ENCODE measurements at places on chromosomes 7 and 10.

- DNase-seq, result peak; percentile 94
Measured at GRCh38 chr7:23470330-23471105, at the start of gene IGF2BP3. Gene IGF2BP3 (minus strand): TSS chr7:23470491. CDS start chr7:23470110, 381 bp downstream.

DNA sequence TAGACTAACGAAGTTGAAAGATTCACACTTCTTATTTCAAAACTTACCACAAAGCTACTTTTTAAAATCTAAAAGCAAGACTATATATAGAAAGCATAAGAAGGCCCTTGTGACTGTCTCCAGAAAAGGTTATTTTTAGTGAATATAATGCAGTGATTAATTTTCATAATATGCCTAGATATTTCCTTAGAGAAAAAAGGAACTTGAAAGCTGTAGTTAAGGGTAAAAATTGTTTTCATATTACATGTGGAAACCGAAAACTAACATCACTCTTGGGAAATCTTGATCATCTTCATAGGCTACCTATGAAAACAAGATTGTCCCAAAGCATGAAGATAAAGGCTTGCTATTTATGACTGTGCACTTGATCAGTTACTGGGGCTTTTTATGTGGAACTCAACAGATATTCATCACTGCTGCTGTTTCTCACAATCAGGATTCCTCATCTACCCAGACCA, 223.2 kb downstream of the SH2D4B start:
- no peak for DNase-seq

DNA sequence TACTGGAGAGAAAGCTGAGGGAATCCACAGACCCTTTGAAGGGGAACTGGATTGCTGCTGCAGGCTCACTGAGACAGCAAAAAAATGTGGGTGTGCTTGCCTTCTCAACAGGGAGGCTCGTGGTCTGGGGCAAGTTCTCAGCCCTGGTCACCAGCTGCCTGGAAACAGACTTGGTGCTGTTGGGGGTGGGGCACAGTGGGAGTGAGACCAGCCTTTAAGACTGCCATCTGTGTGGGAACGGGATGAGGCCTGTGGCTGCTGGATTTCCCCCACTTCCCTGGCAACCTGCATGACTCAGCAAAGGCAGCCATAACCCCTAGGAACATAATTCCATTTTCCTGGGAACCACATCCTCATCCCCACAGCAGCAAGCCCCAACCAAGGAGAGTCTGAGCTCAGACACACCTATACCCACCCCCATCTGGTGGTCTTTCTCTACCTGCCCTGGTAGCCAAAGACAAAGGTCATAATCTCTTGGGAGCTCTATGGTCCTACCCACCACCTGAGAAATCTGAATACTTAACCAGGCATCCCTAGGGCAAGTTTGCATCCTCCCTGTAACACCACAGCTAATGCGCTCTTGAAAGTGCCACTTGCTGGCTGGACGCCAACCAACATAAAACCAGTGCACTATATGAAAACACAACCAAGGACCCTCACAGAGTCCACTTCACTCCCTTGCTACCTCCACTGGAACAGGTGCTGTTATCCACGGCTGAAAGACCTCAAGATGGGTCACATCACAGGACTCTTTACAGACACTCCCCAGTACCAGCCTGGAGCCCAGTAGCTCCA, 45.0 kb upstream of the TFEC start:
- no peak for DNase-seq

GRCh38 chr10:11823122-11823988, at the start of gene PROSER2:
Gene PROSER2 (plus strand): TSS chr10:11823356. CDS start chr10:11852078, 28,722 bp downstream.
- peak; percentile 25 for DNase-seq

DNA sequence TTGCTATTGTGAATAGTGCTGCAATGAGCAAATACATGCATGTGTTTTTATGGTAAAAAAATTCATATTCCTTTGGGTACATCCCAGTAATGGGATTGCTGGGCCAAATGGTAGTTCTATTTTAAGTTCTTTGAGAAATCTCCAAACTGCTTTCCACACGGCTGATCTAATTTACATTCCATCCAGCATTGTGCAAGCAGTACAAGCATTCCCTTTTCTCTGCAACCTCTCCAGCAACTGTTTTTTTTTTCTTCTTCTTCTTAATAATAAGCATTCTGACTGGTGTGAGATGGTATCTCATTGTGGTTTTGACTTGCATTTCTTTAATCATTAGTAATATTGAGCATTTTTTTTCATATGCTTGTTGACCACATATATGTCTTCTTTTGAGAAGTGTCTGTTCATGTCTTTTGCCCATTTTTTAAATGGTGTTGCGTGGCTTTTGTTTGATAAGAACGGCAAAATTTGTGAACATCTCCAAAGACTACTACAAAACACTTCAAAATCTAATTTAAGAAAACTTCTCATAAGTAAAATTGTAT, 136.1 kb upstream of the MYO3A start:
- DNase-seq, result no peak

- DNase-seq, result no peak
Measured at GRCh38 chr7:66255534-66256100, 50.5 kb downstream of the TPST1 start.

- no peak for DNase-seq
Measured at GRCh38 chr7:27518561-27519350, 143.9 kb downstream of the HIBADH start.

GRCh38 chr7:13949445-13949844, 40.0 kb downstream of the ETV1 start:
- DNase-seq, result peak; percentile 95

DNA sequence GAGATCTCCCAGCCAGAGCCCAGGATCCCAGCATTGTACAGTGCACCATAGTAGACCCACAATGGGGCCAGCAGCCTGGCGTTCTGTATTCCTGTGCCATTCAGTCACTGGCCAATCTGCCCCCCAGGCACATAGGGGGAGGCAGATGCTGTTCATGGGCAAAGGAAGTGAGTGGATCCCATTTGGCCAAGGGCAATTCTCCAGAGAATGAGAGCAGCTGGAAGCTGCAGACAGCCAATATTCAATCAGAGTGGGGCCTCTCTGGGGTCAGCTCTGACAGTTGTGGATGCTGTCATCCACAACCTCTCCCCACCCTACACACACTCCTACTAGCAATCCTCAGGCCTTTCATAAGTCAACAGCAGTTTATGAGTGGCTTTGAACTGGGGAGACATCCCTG, 17.5 kb downstream of the STEAP1B start:
- DNase-seq, result no peak

DNA sequence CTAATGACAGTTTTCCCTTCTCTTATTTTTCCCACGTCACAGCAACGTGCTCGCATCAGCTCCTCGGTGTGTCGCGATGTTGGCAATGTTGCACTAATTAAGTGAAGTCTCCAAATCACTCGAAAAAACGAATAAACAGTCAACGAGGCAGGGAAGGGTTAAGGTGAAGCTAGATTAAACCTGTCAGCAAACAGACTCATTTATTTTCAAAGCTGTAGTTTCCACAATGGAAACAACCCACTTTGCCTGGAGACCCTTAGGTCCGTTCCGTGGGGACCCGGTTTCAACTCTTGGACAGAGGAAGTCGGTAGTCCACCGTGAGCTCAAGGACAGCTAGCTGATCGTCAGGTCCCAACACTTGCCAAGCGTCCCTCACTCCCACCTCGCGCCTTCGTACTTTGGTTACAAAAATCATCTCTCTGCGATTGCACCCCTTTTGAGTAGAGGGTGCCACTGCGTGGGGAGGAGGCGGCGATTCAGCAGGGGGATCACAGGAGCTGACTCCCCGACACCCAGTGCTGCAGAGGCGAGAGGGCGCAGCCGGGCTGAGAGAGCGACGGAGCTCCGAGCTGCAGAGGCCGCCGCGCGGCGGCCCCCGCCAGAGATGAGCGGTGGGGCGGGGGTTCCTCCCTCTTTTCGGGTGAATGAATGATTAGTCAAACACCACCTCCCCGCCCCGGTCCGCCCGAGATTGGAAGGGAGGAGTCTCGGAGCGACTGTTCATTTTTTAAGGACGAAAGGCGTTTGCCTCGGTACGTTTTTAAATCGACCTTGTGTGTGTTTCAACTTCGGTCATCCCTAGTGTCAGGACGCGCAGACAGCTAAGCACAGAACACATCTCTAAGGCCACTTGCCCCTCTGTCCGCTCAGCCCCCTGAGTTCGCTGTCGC, 1.3 kb upstream of the BMPER start:
- DNase-seq, result no peak

- DNase-seq, result no peak
Measured at GRCh38 chr10:82438277-82438676, 563.3 kb downstream of the NRG3 start.

DNA sequence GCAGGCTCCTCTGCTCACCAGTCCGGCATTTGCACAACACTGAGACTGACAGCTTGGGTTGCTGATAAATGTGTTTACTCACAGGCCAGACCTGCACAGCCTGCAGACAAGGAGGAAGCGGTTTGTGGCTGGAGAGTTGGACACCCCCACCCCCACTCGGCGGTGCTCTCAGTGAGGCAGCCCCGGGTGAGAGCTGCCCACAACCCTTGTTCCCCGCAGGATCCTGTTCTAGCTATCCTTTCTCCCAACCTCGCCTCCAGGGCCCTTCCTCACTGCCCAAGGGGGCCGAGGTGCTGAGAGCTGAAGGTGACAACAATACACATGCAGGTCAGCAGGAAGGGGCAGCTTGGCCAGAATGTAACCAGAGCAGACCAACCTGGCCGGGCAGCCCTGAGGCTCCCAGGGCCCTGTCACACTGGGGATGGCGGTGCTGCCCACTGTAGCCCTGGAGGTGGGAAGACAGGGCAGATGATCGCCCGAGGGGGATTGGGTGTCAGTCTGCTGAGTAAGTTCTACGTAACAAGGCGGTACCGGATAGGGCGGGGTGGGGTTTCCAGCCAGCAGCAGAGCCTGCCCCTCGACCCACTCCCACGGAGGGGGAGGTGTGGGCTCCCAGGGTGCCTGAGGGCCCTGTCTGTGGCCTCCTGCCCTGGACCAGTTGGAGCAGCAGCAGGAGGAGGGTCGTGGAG, 2.1 kb upstream of the ADAM8 start:
- no peak for DNase-seq

- no peak for DNase-seq
Measured at GRCh38 chr7:87027900-87028299, 31.6 kb downstream of the ELAPOR2 start.

DNA sequence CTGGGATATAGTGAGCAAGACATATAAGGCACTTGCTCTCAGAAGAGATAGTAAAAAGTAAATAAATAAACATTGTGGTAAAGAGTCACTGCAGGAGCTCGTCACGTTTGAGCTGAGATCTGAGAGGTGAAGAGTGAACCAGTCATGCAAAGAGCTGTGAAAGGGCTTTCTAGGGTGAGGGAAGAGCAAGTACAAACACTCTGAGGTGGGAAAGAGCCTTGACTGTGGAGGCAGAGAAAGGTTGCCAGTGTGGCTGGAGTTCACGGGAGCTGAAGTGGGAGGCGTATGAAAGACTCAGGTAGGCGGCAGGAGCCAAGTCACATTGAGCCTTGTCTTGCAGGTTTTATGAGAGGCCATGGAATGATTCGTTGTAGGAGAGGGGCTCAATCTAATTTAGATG, 141.0 kb downstream of the C1GALT1 start:
- DNase-seq, result no peak

- DNase-seq, result no peak
Measured at GRCh38 chr7:117041007-117041406, 87.7 kb downstream of the ST7 start.

GRCh38 chr10:72162978-72163377, 52.8 kb upstream of the ANAPC16 start:
- no peak for DNase-seq

- no peak for DNase-seq
Measured at GRCh38 chr7:117908031-117908795, 35.0 kb upstream of the CTTNBP2 start.

DNA sequence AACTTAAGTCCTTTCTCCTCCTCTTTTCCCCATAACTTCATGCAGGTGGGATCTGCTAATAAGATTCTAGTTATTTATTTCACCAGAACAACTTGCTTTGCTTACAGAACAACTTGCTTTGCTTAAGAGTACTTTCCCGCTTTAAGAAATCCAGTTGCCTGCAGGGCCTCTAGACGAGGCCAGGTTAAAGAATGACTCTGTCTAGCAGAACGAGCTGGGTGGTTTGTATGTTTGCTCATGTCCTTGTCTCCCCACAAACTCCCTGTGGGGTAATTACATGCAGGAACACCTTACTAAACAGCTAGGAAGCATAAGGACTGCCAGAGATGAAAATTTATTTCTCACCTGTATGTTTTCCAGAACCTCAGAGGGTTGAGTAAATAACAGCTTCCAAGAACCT, 8.8 kb upstream of the FZD8 start:
- no peak for DNase-seq

DNA sequence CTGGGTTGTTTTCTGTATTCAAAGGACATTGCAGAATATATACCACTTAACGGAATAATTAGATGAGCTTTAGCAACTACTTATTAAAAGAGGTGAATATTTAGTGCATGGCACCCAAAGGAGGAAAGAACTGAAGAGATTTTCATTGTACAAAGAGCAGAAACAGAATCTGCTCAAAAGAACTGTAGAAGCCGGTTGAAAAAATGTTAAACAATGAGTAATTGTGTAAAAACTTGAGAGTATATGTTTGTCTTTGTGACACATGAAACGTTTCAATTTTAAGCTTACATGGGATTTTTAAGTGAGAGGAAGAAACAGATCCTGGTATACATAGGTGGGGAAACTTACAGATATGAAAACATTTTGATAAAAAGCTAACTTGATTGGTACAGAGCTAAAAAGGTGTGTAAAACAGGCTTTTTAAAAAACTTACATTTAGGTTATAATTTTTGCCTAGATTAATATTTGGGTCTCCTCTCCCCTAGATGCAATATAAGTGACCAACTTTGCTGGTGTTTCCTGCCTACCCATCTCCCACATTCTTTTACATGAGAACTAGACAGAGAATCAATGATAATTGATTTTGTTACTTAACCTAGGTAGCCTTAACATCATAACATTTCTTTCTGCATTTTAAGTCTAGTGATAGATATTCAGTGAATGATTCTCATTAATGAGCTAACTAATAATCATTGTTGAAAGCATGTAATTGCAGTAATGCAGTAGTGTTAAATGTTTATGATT, 6.8 kb downstream of the ARL5B start:
- no peak for DNase-seq

- DNase-seq, result peak; percentile 38
Measured at GRCh38 chr7:154928136-154929005, 74.6 kb downstream of the PAXIP1 start.

- DNase-seq, result peak; percentile 98
Measured at GRCh38 chr7:32495298-32496051, at the start of gene AVL9. Gene AVL9 (plus strand): TSS chr7:32495489. CDS start chr7:32495710, 221 bp downstream.

GRCh38 chr10:90822508-90822907, 35.3 kb downstream of the HTR7 start:
- no peak for DNase-seq

- DNase-seq, result no peak
Measured at GRCh38 chr7:44383566-44383965, 58.2 kb upstream of the CAMK2B start.

- no peak for DNase-seq
Measured at GRCh38 chr10:14608381-14609001, 166.2 kb downstream of the FAM107B start.

GRCh38 chr7:69871886-69872569, 273.8 kb downstream of the AUTS2 start:
- no peak for DNase-seq

- peak; percentile 40 for DNase-seq
Measured at GRCh38 chr7:43954524-43955228, 28.4 kb downstream of the UBE2D4 start.

Data from NCI-H2081 (cell line).